ENCODE measurements at places on chromosomes 3 and 15.

GRCh38 chr3:106339551-106339950, 470.7 kb upstream of the CBLB start:
- DNase-seq: no peak

DNA sequence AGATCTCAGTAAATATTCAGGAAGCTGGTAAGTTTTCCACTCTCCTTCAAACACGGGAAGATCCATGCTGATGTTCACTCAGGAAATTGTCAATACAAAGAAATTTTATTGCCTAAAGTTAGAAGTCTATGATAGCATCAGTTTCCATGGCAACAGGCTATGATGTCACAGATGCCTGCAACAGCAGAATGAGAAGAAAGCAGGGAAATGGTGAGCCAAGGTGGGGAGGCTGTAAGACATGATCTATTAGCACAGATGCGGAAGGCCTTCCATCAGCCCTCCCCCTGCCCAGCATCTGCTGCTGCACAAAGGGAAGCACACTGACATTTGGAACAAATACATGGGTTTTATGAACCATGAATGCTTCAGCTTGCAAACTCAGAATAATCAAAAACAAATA, 28.6 kb downstream of the EPHB1 start:
- DNase-seq: no peak

- DNase-seq: no peak
Measured at GRCh38 chr3:148957586-148957985, 33.8 kb upstream of the GYG1 start.

DNA sequence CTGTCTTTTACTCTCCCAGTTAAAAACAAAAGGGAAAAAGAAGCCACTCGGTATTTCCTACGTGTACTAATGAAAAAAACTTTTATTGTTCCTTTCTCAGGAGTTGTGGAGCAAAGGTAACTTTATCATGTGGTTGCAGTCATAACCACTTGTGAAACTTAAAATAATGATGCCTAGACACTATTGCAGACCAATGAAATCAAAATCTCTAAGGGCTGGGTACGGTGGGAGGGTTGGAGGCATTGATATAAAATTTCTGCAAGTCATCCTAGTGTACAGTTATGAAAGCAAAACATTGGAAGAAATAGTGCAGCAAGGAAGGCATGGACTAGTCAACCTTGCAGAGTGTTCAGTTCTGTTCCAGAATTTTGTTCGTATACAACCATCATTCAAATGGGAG, 808.8 kb downstream of the TUSC7 start:
- no peak for DNase-seq

- DNase-seq: no peak
Measured at GRCh38 chr3:125507128-125507527, 12.9 kb downstream of the SNX4 start.

DNA sequence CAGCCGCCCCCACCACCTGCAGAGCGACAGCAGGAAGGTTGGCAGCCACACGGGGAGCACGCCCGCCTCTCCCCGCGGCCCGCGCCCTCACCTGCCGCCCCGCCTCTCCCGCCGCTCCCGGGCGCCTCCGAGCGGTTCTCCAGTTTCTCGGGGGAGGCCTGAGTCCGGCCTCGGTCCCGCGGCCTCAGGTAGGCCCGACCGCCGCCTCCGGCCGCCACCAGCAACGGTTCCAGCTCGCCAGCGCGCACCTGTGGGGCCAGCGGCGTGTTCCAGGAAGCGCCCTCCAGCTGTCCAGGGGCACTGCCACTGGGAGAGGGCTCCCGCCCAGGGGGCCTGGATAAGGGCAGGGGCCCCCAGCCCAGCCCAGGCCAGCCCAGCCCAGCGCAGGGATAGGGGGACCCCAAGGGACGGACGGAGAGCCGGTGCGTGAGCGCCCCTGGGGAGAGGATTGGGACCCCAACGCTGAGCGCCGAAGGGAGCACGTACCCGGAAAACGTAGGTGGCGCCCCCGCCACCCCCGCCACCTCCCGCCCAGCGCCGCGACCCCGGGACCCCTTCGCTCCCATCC, 2.2 kb downstream of the LTK start:
- no peak for DNase-seq

DNA sequence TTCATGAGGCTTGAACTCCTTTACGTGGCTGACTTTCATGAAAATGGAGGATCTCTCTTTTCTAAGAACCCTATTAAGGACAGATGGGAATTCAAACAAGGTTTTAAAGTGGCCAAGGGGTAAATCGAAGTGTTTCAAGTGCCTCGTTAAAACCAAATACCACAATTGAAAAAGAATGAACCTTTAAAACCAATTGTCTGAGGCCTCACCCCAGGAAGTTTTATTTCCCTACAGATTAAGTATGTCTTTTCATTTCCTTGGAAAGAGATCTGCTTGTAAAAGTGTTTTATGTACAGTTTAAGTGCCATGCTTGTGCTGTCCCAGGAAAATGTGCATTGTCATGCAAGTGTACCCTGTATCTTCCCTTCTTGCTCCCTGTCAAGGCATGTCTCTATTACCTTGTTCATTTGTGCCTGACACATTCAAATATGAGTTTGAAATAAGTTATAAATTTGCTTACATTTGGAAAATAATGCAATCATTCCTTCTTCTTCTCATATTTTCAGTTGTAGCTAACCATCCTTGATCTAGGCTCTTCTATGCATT, 138.7 kb downstream of the ZPLD1 start:
- no peak for DNase-seq

DNA sequence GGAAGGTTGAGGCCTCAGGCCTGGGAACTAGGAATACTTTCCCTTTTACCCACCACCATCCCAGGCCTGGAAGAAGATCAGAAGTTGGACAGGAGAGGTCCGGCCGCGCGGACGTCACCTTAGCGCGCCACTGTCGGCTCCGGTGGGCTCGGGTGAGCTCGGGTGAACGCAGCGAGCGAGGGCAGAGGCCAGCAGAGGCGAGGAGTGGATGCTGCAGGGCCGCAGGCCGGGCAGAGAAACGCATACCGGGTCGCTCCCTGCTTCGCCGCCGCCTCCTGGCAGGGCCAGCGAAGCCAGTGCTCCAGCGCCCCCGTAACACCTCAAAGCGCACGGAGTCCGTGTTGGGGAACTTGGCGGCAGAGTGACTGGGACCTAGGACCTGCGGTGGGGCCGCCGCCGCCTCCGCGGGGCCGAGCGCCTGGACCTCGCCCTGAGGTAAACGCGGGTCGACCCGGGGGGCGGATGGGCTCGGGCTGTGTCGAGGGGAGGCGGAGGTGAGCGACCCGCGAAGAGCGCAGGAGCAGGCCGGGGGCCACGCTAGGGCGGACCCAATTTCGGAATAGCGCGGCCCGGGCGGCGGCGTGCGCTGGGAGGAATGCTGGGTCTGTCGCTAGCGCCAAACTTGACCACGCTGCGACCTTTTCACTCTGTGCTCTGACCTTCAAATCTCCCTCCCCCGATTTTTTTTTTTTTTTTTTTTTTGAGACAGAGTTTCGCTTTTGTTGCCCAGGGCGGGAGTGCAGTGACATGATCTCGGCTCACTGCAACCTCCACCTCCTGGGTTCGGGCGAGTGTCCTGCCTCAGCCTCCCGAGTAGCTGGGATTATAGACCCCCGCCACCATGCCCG, 1.6 kb downstream of the CYP11A1 start:
- DNase-seq: no peak

GRCh38 chr3:126101521-126101982, 17.6 kb upstream of the SLC41A3 start:
- no peak for DNase-seq

GRCh38 chr15:51641490-51642130, 19.0 kb upstream of the DMXL2 start:
- DNase-seq: no peak

GRCh38 chr15:92366381-92366780, 27.3 kb upstream of the ST8SIA2 start:
- no peak for DNase-seq

- no peak for DNase-seq
Measured at GRCh38 chr15:56759450-56759845, 26.1 kb upstream of the ZNF280D start.

DNA sequence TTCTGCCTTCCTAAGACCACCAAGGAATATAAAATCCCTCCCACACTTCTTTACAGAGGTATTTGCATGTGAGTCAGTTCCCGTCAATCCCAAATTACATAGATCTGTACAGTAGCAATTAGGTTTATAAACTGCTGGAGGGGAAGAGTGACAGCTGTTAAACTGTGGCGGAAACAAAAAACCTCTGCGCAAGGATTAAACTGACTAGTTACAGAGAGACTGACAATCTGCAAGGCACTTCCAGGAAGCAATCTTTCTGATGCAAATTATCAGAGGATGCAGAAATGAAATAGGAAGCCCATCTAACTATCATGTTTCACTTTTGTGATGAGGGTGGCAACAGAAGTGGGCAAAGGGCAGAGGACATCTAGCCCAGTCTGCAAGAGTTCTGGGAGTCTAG, 150.4 kb downstream of the RTP4 start:
- DNase-seq: peak; percentile 28

DNA sequence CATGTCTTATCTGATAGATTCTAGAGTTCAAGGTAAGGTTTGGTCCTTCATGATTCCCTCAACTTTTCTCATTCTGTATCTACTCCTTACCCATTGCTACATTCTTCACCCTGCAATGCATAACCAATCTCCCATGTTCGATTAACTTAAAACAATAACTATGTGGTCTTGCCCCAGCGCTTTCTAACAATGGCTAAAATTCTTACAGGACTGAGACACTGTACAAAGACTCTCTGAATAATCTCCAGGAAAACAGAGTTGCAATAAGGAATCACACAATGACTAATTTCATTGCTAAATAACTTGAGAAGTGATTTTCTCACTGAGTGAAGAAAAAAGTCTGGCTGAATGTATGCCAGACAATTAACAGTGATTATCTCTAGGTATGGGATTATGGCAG, 69.6 kb upstream of the FAM174B start:
- DNase-seq: no peak

DNA sequence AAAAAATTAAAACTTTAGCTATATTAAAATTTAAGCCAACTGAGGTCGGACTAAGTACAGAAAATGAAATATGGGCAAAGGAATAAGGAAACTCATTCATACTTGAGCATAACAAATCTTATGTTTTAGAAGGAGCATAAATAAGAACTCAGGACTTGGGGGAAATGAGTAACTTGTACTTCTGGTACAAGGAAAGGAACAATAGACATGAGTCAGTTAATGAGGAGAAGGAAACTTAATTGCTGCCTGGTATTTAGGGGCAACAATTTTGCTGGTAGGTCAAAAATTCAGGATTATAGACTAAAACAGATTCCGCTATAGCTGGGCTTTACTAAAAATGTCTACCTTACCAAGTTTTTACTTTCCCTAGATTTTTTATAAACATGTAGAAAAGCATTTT, 113.1 kb downstream of the MYO5A start:
- DNase-seq: no peak

DNA sequence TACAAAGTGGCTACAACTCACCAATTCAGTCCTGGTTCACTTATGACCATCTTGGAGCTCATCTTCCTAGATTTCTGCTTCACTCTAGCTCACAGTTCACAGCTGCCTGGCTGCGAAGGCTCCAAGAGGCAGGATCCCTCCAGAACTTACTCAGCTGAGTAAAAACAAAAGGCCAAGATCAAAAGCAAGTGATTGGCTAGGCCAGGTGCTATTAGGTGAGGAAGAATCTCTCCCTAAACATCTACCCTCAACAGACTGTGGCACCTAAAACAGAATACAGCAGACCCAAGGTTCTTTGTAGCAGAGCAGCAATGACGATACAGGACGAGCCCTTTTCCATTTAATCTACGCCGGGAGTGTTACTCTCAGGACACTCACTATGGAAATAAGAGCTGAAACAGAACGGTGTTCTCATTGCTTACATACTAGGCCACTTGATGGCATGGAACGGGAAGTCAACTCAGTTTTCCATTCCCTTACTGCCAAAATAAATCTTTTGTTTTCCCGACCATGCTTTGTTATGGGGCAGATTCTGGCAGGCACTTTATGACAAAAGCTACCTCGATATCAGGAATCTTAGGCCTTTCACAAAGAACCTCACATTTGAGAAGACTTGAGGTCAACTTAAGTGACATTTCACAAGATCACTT, 901 bp downstream of the ICE2 start:
- DNase-seq: peak; percentile 5

- DNase-seq: no peak
Measured at GRCh38 chr3:50978991-50979667, 304.4 kb downstream of the DOCK3 start.

DNA sequence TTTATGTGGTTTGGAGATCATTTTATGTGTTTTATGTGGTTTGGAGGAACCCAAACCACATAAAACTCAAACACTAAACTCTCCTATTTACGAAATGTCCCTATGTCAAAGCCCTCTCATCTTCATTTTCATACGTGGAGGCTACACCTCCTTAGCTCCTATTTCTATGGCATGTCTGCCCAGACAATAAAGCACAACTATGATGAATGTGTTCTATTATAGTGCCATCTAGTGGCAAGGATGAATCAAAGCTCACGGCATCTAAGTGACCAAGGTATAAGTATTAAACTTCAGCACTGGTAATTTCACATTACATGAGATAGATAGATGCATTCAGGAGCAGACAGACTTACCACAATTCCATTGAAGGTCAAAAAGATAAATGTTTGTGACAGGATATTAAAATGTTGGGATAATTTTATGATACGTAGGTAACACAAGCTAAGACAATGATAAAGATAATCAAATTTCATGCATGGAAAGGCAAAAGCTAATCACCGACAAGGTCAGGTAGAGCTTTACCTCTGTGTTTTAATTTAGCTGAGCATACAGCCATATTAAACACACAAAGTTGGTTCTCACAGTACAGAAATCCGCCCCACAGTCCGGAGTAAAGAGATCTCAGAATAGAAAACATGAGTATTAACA, 130.6 kb upstream of the FHIT start:
- peak; percentile 34 for DNase-seq

DNA sequence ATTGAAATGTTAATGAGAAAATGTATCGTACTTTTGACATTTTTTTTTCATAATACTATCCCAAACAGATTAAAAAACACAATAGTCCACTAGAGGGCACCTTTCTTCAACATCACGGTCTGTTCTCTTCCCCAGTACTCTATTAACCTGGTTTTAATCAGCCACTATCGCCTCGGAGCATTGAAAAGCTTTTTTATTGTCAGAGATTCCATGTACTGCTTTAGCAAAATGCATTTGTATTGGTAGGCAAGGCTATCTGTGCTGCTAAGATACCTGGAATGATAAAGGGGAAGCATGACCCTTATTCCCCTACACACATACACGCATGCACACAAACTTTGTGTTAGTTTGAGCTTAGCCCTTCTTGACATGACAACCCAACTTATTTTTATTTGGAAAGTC, 160.1 kb upstream of the IL12A start:
- peak; percentile 30 for DNase-seq

- DNase-seq: no peak
Measured at GRCh38 chr3:53196575-53197407, 35.8 kb downstream of the PRKCD start.

- no peak for DNase-seq
Measured at GRCh38 chr3:63814237-63814636, 4.9 kb upstream of the C3orf49 start.

All from germinal center (tissue), 1 donor.